Fibroblast of skin of left quadriceps (primary cell): ENCODE measurements at places on chromosomes 4 and X.

GRCh38 chrX:149830192-149830873 is 48.6 kb downstream of the MAGEA9 start:
- DNase-seq: no peak

- DNase-seq: peak; percentile 49
Observed at GRCh38 chr4:186297013-186297645, 31.1 kb downstream of the F11 start.

DNA sequence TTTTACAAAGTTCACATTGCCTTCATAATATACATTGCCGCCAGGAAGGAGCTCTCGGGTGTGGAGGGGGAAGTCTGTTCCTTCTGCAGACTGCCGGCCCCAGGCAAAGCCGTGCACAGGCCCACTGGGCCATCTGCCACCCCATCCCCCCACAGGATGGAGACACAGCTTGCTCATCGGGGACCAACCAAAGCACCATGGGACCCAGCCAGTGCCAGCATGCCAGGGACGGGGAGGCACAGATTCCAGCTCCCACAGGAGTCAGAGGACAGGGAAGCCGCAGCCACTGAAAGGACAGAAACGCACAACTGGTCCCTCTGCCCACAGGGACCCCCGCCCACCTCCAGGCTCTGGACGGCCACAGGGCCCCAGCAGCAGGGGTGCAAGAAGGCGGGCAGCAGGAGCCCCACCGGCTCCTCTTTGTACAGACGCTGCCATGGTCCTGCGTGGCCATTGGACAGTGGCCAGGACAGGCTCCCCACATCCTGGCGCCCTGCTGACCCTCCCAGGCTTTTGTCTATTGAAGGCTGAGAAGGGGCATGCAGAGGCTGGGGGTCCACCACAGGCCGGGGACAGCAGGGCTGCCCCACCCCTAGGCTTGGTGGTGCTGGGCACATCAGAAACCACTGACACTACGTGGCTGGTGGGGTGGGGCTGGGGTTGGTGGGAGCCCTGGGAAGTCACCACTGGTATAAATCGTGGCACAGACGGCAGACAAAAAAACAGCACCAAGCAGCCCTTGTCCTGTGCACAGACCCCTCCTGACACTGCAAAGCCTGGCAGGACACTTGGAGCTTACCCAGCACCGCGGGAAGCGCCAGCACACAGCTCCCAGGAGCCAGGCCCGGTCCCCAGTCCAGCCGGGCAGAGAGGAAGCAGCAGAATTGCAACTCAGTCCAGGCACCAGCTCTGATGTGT is 89.0 kb downstream of the FAM53A start:
- no peak for DNase-seq

DNA sequence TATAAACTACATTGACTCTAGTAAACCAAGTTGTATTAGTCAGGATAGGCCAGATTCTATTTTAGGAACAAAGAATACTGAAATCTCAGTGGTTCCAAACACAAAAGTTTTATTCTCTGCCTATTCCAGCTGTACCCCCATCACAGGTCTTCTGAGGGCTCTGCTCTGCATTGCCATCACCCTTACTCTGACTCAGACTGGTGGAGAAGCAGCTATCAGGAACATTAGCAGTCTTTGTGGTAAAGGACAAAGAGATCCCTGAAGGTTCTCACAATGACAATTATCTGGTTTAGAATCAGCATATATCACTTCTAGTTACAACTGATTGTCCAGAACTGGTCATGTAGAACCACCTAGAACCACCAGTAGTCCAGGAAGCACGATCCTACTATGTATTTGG is 251.1 kb downstream of the GLUD2 start:
- no peak for DNase-seq

- DNase-seq: no peak
Observed at GRCh38 chr4:182022909-182023308, 220.3 kb upstream of the TENM3 start.

GRCh38 chrX:118496763-118497079 is 1.1 kb downstream of the DOCK11 start:
- no peak for DNase-seq

DNA sequence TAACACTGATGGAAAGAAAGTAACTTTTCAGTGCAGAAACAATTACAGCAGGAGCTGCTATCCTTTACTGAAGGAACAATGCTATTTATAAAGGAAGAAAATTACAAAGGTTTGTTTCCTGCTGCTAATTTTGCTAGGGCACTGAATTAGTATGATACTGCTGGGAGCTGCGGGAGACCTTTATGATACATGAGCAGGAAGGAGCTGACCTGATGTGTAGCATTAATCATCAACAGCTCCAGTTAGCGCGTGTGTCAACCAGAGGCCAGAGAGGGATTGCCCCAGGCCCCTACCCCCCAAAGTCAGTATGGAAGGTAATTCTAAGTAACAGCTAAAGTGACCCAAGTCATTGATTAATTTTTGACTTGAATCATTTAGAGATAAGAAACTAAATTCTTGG is 728.9 kb downstream of the PCDH18 start:
- DNase-seq: no peak

DNA sequence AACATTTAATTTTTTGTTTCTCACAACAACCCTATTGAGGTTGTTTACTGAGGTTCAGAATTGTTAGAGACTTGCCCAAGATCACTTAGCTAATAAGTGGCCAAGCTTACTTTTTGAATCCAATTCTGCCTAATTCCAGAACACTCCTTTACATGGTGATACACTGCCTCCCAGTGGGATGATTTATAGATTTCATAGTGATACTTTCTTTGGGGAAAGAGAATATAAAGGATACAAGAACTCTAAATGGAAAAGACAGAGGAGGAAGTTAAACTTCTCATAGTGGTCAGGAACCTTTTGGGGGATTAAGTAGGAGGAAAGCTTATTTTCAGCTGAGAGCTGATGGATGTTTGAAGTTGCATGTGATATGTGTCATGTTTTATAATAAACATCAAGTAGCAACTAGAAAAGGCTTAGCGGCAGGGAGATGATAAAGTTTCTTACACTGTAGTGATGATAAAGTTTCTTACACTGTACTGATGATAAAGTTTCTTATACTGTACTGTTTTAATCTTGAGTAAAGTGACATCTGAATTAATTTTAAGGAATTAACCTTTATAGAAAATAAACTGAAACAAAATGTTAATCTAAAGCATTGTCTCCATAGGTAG is 15.3 kb downstream of the STAG2 start:
- DNase-seq: no peak

- no peak for DNase-seq
Observed at GRCh38 chr4:56799161-56799759, 22.2 kb downstream of the SPINK2 start.

GRCh38 chr4:183240581-183241321 is 79.3 kb downstream of the CLDN22 start:
- no peak for DNase-seq

- DNase-seq: peak; percentile 94
Observed at GRCh38 chrX:134603806-134604700, 54.2 kb downstream of the PLAC1 start.

- no peak for DNase-seq
Observed at GRCh38 chr4:81498046-81498445, 26.3 kb upstream of the RASGEF1B start.

DNA sequence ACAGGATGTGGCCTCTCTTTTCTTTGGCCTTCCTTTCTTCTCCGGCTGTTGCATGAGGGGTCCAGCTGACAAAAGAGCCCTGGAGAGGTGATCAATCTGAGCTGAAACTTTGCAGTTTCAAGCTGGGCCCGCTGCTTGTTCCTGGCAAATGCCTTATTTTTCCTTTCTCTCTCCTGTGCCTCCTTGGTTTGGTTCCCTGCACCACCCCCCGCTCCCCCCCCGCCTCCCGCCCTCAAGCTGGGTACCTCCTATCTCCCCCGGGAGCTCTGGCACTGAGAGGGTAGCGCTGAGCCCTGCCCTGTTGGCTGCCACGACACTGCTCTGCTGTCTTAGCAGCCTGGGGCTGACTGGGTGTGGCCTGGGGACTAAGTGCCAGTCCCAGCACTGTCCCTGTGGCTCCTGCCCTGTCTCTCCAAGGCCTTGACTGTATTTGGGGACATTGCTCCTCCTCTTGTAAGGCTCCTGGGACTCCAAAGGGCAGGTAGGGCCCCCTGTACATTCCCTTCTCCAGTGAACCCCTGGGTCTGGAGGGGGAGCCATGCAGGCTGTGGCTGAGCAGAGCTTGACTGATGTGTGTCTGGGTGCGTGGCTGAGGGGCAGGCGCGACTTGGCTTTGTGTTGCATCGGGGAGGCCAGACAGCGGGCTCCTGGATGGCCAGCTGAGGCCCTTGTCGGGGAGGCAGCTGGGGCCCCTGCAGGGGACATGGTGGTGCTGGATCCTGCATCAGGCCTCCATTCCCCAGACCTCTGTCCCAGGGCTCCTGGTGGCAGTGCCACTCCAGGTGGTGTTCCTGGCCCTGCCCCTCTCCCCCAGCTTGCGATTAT is 1.1 kb downstream of the PLXNA3 start:
- no peak for DNase-seq

GRCh38 chr4:42806303-42806835 is 86.1 kb upstream of the GRXCR1 start:
- no peak for DNase-seq

DNA sequence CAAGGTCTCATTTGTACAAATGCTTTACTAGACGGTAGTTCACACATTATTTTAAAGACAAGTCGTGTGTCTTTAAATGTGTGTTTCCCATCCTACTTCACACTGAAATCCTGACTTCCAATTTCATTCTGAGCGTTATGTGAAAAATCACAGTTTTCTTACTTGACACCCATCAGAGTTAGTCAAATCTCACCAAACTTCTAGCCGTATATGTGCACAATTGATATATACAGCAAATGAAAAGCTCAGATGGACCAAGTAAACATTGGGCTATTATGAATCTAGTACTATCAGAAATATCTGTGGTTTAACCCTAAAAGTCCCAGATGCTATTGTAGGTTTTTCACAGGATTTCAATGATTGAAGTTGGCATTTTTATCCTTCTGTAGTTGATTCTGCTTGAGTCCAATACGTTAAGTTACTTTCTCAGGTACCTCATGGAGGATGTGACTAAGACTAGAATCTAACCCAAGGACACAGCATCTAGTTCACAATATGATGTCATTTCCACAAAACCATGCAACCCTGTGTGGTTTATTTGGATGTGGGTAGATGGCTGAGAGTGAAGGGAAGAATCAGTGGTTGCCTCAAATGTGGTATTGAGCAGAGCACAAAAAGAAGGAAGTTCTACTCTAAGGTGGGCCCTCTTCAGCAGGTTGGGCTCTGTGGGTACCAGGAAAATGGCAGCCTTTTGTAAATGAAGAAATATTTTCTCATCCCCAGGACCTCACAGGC is 22.1 kb upstream of the TRIM60 start:
- no peak for DNase-seq

- no peak for DNase-seq
Observed at GRCh38 chr4:73311428-73311827, 52.8 kb upstream of the ANKRD17 start.

GRCh38 chrX:69142788-69143469 is 22.3 kb downstream of the PJA1 start:
- DNase-seq: no peak

DNA sequence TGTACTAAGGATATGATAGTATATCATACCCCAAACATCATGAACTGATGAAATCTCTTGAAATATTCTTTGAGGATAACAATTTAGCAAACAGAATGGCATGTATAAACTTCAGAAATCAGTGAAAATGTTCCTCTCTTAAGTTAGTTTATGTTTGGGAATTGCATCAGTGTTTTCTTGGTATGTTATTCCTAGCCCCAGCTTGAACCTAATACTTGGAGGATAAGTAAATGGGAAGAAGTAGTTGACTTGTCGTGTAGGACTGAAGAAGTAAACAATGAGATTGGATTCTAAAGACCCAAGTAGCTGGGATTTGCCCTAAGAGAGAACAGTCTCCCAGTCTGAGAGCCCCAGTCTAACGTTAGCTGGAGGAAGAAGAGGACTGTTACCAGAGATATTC is 355.7 kb downstream of the GALNTL6 start:
- DNase-seq: no peak

DNA sequence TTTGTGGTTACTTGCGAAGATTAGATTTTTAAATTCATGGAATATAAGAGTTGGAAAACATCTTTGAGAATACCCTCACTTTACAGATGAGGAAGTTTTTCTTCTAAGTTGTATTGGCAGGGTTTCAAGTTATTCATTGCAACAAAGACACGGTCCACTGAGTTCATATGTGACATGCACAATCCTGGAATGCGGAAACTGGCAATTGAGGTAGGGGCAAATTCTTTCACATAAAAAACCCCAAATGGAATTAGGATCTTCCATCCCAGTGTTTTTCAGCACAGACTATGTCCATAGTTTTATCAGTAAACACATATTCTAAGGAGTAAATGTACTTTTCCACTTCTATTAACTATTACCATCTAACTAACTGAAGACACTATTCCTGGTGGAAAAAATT is 81.8 kb upstream of the NAP1L5 start:
- no peak for DNase-seq

GRCh38 chr4:54959651-54960116 is 165.7 kb downstream of the KDR start:
- peak; percentile 94 for DNase-seq

- DNase-seq: no peak
Observed at GRCh38 chr4:141826260-141826659, 189.9 kb downstream of the IL15 start.

DNA sequence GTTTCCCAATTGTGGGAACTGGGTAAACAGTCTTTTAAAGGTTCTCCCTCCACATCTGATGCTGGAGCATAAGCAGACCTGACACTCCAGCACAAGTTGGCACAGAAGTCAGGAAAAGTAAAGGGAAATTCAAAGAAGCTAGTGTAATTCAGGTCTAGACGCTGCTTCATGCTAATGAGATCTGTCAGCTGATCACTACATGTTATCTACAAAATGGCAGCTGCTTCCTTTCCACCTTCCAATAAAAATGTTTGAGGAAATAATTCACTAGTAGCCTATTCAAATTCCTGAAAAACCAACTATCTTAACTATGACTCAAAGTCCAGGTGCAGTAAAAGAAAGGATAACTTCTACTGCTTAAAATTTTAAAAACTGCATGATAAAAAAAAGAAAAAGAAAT is 29.3 kb downstream of the DCAF8L2 start:
- no peak for DNase-seq
